ENCODE measurements at places on chromosomes 6 and 20. TPM values are rescaled to one million over a fixed set of nuclear protein-coding genes. Genes with fewer than 3 reads are reported as not detected.

LCA5 gene
- polyA plus RNA-seq = 1.3 TPM

EYA4 gene
- polyA plus RNA-seq = 0.90 TPM

TINAG gene
- polyA plus RNA-seq = not detected

CLPSL2 gene
- not detected for polyA plus RNA-seq

TRDN gene
- polyA plus RNA-seq = 0.18 TPM

RPN2 gene
- polyA plus RNA-seq = 135 TPM

Measured in adipose tissue (tissue), 3 donors.